Dorsolateral prefrontal cortex (tissue), 122 donors: ENCODE measurements at places on chromosomes 2 and 18. TPM values are rescaled to one million over a fixed set of nuclear protein-coding genes. Genes with fewer than 3 reads are reported as not detected.

- no peak for DNase-seq
Measured at GRCh38 chr18:66077066-66077465, 326.3 kb downstream of the CDH7 start.

GRCh38 chr2:55811048-55811447 is 112.5 kb downstream of the EFEMP1 start:
- DNase-seq, result no peak

- peak; percentile 67 for DNase-seq
Measured at GRCh38 chr2:161237392-161238264, 70.6 kb upstream of the PSMD14 start.

DNA sequence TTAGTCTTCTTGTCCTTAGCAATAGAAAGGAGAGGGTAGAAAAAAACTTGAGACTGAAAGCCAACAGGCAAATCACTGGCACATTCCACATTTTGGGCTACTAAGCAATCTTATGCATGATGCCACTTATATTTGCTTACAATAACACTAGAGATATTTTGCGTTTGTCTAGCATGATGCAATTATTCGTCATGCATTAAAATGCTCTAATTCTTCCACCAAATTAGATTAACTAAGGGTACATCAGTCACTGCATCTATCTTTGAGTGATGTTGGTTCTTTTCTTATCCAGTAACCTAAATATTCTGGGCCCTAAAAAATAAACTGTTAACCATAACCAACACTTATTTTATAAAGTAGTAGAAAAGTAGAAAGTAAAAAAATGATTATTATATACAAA is 1311.7 kb upstream of the CDH2 start:
- no peak for DNase-seq

DNA sequence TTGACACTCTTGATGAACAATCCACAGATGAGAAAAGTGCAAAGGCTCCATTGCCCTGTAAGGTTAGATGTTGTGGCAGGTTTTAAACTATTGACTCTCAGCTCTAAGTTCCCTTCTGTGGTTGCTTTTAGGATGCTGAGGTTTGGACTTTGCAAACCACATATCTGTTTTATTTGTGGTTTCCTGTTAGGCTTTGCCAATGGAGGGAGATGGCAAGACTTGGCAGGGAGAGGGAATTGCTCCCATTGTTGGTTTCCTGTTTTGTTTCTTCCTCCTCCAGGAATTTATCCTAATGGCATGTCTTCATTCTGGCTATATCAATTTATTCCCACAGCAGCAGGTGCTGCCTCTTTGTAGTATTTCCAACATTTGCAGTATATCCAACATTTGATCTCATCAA is 772.3 kb downstream of the LRRTM4 start:
- DNase-seq, result no peak

DNA sequence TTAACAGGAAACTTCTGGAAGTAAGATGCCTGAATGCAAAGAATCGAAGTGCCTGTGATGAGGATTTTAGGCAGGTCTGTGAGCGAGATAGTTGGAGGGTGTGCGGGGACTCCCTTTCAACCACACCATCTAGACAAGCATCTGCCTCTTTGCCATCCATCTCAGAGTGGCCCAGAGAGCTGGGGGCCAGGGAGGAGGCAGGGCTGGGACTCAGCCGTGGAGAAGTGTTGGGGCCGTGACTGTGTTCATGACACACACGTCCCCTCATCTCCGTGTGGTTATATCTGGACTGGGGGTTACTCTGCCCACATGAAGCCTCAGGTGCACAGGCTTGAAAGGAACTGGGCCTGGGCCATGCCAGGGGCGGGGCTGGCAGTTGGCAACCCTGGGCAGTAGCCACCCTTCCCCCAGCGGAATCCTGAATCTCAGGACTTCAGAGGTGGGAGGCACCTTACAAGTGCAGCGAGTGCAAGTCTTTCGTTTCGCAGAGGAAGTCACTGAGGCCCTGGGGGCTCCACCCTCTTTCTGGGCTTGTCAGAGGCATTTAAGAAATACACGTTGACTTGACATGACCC is 112.5 kb downstream of the SLC4A3 start:
- no peak for DNase-seq

DNA sequence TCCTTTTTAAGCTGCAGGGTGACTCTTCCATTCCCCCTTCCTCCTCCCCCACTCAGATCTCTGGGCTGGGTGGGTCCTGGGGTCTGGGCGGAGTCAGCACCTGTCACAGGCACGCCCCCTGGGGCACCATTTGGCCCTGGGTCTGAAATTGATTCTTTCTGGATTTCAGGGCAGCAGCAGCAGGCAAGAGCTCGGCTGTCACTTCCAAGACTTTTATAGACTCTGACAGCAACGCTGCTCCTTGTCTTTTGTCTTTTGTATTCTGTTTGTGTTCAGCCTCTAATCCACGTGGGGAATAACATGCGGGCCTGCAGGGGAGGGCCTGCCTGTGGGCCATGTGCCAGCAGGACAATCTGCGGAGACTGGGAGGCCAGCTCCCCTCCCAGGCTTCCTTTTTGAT is 3.9 kb downstream of the BOD1L2 start:
- DNase-seq, result no peak

- DNase-seq, result no peak
Measured at GRCh38 chr2:196220671-196221070, 49.3 kb upstream of the STK17B start.

GRCh38 chr2:74072565-74072964 is 75.1 kb downstream of the BOLA3 start:
- DNase-seq, result no peak

GRCh38 chr2:97911922-97912575 is 83.7 kb downstream of the TMEM131 start:
- no peak for DNase-seq

DNA sequence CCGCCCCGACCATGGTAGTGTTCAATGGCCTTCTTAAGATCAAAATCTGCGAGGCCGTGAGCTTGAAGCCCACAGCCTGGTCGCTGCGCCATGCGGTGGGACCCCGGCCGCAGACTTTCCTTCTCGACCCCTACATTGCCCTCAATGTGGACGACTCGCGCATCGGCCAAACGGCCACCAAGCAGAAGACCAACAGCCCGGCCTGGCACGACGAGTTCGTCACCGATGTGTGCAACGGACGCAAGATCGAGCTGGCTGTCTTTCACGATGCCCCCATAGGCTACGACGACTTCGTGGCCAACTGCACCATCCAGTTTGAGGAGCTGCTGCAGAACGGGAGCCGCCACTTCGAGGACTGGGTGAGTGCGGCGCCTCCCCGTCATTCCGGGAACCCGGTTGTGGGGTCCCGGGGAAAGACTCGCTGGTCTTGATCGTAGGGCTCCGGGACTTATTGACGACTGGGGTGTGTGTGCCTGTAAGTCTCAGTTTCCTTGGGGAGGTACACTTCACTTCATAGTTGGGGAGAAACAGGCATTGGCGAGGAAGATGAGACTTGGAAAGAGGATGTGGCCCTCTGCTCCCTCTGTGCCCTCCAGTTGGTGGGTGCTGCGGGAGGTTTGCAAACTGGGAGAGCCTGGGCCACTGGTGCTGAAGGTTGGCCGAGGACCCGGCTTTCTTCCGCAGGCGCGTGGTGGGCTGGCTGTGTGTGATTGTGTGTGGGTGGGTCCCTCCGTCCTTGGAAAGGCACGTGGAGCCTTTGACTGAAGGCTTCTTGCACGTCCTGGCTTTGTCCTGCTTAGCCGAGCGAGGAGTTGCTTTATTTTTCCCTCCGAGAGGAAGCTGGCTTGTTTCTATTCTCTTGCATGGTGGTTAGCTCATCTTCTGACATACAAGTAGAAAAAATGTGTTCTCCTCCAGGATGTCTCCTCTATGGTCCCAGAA is 886 bp downstream of the PRKCE start:
- DNase-seq, result peak; percentile 49

The EFEMP1 gene
- total RNA-seq, result 37.8 TPM

GRCh38 chr2:173511942-173512341 is 157.3 kb downstream of the CDCA7 start:
- DNase-seq, result no peak

GRCh38 chr2:65458999-65459398 is 26.6 kb upstream of the SPRED2 start:
- no peak for DNase-seq

The ERBB4 gene
- 87.8 TPM for total RNA-seq

DNA sequence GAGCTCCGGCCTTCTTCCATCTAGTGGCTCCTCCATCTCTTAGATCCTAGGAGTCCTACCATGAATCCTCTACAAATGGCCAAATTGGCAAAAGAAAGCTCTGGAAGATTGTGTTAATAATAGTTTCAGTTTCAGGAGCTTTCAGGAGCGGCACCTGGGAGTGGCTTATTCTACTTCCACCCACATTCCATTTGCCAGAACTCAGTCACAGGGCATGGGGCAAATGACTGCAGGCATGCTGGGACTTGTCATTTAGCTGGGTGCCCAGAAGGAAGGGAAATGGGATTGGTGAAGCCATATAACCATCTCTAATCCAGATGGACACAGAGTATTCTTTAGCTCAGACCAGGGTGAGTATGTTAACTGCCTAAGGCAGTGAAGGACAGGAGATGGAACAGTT is 3.6 kb upstream of the LRATD1 start:
- DNase-seq, result no peak

DNA sequence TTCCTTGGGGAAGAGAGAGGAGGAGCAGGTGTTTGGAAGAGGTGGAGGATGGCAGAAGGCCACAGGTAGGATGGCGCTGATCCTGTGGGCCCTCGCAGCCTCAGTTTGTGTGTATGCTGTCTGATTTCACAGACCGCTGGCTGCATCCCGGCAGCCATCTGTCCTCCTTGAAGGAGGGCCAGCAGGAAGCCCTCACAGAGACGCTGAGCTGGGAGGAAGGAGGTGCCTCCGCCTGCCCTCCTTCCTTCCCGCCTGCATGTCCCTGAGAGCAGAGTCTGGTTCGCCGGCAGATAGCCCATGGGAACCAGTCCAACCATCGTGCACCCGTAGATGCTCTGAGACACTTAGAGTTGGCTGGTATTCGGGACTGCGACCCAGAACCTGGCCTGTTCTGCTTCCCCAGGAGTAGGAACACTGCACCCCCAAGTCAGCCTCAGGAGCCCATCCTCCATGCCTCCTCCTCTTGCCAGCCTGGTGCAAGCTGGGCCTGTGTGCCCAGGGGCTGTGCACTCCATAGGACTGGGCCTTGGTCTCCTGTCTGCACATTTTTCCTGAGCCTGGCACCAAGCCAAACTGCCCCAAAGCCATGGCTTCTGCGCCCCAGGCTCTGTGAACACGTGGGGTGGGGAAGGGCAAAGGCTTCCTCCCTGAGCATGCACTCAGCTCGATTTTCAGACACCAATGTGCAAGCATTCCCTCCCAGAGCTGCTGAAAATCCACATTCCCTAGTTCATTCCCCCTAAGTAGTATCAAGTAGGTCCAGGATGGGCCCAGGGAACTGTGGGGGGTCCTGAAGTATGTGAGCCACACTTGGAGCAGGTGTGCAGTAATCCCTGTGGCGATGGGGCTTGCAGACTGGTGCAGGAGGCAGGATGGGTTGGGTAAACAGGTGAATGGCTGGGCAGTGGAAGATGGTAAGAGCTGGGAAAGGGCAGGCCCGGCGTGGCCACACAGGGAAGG is 115.6 kb downstream of the SEPTIN10 start:
- peak; percentile 61 for DNase-seq

- peak; percentile 65 for DNase-seq
Measured at GRCh38 chr18:60372596-60372995, at the start of gene MC4R. MC4R (minus strand) TSS chr18:60372775; CDS start chr18:60372349, 426 bp downstream.

The REG1B gene
- not detected for total RNA-seq

The KCNE4 gene
- 5.1 TPM for total RNA-seq

DNA sequence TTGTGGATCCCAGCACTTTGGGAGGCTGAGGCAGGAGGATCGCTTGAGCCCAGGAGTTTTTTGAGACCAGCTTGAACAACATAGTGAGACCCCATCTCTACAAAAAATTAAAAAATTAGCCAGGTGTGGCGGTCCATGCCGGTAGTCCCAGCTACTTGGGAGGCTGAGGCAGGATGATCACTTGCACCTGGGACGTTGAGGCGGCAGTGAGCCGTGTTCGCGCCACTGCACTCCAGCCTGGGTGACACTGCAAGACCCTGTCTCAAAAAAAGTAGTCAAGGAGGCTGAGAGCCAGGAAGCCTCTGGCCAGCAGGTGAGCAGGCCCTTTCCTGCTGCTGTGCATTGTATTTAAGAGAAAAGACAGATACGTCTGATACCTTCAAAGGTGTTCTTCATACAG is 11.1 kb upstream of the PROC start:
- DNase-seq, result no peak

GRCh38 chr2:74833418-74834233 is at the start of gene HK2:
HK2 (plus strand) TSS chr2:74834127; CDS start chr2:74834581, 454 bp downstream.
- peak; percentile 76 for DNase-seq

The DUSP2 gene
- 6.3 TPM for total RNA-seq

DNA sequence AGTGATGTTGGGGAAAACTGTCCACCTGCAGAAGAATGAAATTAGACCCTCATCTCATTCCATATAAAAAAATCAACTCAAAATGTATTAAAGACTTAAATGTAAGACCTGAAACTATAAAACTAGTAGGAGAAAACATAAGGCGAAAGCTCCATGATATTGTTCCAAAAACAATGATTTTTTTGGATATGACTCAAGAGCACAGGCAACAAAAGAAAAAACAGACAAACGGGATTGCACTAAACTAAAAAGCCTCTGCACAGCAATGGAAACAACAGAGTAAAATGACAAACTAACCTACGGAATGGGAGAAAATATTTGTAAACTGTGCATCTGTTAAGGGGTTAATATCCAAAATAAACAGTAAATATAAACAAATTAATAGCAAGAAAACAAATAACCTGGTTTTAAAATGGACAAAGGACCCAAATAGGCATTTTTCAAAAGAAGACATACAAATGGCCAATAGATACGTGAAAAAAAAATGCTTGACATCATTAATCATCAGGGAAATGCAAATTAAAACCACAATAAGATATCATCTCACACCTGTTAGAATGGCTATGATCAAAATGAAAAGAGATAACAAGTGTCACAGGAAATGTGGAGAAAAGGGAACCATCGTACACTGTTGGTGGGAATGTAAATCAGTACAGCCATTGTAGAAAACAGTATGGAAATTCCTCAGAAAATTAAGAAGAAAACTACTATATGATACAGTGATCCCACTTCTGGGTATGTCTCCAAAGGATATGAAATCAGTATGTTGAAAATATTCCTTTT is 26.6 kb downstream of the LRRFIP1 start:
- no peak for DNase-seq

The REG3G gene
- total RNA-seq, result not detected

DNA sequence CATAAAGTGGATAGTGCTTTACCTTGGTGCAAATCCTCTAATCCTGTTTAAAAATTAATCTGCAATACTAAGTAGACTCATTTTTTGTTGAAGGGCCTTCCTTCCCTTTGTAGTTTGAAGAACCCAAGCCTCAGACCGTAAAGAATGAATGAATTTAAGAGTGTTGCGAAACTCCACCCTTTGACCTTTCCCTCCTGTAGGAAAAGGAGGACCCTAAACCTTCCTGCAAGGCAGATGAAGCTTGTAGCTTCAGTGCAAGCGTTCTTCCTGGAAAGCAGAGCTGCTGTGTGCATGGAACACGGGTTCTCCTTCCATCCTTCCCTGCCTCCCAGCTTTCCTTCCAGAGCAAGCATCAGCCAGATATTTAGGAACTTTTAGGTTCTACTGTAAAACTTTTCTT is 1.7 kb downstream of the IMPA2 start:
- DNase-seq, result no peak

DNA sequence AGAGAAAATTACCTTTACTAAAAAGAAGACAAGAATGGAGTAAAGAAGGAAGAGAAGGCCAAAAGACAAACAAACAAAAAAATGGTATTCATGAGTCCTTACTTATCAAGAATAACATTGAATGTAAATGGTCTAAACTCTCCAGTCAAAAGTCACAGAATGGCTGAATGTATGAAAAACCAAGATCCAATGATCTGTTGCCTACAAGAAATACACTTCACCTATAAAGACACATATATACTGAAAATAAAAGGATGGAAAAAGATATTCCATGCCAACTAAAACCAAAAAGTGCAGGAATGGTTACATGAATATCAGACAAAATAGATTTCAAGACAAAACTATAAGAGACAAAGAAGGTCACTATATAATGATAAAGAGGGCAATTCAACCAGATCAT is 65.0 kb upstream of the ASXL3 start:
- no peak for DNase-seq

The ZC3H6 gene
- 43.0 TPM for total RNA-seq
